NCI-H1930 (cell line): ENCODE measurements at places on chromosomes 5 and 9.

- DNase-seq, result no peak
Observed at GRCh38 chr5:52469835-52470234, 317.9 kb upstream of the ITGA1 start.

GRCh38 chr5:33834334-33834733 is 57.5 kb downstream of the ADAMTS12 start:
- DNase-seq, result no peak

GRCh38 chr5:163993126-163993525 is 487.7 kb downstream of the MAT2B start:
- no peak for DNase-seq

GRCh38 chr5:6595405-6595804 is 37.4 kb downstream of the NSUN2 start:
- no peak for DNase-seq

DNA sequence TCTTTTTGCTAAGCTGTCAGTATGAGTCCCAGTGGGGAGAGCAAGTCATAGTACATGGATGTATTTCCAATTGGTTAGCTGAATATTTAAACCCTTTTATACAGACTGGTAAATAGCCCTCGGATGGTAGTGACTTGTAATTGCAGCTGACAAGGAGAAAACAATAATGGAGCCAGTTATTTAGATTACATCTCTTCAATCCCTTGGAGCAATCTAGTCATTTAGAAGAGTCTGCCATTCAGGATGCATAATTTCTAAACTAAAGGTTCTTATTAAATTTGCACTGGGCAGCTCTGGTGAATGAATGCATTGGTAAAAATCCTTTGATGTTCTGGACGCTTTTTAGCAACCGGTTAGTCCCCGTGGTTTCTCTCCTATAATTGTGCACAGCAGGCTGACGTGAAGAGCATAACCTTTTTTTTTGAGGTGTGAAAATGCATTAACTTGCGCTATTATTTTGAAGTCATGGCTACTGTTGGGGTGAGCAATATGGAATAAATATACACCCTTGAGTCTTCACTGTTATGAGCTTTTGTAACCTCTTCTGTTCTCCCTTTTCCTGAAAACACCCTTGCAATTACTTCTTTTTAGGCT is 158.6 kb upstream of the CD180 start:
- DNase-seq, result no peak

GRCh38 chr5:171954721-171955120 is 51.7 kb downstream of the FBXW11 start:
- no peak for DNase-seq

GRCh38 chr5:4802044-4802443 is 338.1 kb upstream of the ADAMTS16 start:
- no peak for DNase-seq

DNA sequence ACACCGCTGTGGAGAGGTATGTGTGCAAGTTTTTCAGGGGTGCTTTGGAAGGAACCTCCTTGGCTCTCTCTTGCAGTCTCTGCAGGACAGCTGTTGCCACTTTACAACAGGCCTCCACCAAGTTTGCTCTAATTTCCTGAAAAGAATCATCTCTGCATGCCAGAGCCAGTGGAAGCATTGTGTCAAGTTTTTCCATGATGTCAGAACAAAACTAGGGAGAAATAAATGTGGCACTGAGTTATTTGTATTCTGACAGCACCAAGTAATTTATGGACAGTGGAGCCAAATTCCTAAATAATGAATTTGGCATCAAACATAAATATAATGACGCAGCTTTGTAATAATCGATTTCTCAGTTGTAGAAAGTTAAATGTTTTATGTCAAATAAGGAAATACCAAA is 146.9 kb downstream of the KIAA0825 start:
- no peak for DNase-seq

DNA sequence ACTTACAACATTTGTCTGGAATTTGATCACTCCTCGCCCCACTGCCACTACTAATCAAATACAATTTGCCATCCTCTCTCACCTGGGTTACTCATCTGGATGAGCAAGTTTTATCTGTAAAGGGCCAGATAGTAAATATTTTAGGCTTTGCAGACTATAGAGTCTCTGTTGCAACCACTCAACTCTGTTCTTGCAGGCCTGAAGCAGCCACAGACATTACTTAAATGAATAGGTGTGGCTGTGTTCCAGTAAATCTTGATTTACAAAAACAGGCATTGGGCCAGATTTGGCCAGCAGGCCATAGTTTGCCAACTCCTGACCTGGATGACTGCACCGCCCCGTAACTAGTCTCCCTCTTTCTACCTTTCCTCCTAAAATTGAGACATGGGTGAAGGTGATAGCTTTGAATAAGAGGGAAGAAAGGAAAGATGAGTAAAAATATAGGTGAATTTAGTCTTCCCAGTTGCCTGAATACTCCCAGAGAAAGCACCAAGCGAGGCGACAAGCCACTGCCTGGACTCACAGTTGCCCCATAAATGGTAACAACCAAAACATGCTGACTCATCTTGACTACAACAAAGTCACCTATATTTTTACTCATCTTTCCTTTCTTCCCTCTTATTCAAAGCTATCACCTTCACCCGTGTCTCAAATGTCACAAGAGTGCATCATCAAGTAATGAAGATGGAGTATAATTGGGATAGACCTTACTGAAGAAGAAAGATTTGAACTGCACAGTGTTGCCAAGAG is 32.5 kb upstream of the SCAMP1 start:
- no peak for DNase-seq

DNA sequence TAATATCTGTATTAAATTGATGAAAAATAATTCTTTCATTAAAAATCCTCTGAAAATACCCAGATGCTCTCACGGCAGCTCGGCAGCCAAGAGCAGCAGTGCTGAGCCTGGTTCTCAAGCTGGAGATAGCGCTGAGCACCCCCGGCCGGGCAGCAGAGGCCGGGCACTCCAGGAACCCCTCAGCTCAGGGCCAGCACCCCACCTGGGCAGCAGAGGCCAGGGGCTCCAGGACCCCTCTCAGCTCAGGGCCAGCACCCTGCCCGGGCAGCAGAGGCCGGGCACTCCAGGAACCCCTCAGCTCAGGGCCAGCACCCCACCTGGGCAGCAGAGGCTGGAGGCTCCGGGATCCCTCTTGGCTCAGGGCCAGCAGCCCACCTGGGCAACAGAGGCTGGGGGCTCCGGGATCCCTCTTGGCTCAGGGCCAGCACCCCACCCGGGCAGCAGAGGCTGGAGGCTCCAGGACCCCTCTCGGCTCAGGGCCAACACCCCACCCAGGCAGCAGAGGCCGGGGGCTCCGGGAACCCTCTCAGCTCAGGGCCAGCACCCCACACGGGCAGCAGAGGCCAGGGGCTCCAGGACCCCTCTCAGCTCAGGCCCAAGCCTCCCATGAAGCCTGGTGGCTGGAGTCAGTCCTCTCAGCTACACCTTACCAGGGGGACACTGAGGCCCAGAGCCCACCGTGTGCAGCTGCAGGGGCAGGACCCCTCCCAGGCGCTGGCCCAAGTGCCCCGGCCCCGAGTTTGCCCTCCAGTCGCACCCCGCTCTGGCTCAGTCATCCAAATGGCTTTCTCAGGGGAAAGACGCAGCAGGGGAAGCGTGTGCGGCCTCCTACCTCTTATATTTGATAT is 21.7 kb downstream of the CLPTM1L start:
- no peak for DNase-seq

DNA sequence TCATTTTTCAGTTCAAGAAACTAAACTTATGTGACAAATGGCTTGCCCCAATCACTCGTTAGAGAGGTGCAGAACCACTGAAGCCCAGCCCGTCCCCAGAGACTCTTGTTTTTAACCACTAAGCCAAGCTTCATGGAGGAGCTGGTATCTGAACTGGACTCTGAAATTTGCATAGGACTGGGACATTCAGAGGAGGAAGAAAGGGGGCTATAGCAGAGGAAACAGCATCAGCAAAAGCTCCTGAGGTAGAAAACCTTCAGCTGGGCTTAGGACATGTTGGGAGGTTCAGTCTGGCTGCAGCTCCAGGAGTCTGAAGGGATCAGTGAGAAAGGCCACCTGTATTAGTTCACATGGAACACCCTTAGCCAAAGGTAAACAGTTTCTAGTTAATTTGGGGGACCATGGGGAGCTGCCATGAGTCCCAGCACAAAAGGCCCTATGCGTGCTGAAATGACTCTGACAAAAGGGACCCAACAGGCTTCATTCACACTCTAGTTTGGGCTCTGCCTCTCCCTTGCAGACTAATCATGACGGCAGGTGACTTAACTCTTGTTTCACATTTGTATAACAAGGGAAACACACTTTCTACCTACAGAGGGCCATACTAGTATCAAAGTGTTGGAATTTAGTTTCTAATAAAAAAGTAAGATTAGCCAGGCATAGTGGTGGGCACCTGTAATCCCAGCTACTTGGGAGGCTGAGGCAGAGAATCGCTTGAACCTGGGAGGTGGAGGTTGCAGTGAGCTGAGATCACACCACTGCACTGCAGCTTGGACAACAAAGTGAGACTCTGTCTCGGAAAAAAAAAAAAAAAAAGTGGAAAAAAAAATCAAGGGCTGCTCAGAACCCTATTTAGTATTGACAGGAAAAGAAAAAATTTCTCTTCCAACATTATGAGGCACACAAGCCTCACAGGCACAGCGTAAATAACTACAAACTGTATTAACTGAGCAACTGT is 10.2 kb downstream of the FBXO10 start:
- DNase-seq, result no peak

DNA sequence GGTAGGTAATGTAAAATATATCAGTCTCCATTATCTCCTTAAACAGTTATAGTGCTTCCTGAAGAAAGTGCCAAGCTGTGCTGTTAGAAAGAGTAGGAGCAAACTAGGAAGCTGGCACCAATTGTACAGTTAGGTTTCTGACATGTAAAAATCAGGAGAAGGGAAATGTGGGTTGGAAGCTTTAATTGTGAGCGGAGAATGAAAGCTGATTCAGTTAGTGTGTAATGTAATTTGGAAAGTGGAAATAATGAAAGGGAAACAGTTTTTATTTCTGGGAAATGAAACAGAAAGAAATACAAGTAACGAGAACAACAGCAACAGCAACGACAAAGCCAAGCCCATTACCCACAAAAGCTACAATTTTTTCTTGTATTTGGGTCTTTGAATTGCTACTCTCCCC is 48.8 kb upstream of the JAK2 start:
- DNase-seq, result no peak

DNA sequence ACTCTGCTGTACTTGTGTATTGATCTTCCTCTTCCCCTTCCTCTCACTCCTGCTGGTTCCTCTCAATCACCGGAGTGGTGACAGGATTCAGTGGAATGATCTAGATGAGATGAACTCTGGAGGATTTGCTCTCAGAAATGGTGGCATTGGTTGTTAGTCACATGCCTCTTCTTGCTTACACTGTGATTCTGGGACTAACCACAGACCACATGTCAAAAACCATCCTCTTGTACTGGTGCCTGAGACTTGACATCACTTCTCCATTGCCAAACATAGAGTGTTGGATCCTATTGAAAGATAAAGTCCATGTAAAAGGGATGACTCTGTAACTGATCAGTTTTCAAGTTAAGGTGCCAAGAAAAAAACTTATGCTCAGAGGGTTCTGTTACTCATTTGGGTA is 506.5 kb downstream of the DMAC1 start:
- DNase-seq, result no peak

DNA sequence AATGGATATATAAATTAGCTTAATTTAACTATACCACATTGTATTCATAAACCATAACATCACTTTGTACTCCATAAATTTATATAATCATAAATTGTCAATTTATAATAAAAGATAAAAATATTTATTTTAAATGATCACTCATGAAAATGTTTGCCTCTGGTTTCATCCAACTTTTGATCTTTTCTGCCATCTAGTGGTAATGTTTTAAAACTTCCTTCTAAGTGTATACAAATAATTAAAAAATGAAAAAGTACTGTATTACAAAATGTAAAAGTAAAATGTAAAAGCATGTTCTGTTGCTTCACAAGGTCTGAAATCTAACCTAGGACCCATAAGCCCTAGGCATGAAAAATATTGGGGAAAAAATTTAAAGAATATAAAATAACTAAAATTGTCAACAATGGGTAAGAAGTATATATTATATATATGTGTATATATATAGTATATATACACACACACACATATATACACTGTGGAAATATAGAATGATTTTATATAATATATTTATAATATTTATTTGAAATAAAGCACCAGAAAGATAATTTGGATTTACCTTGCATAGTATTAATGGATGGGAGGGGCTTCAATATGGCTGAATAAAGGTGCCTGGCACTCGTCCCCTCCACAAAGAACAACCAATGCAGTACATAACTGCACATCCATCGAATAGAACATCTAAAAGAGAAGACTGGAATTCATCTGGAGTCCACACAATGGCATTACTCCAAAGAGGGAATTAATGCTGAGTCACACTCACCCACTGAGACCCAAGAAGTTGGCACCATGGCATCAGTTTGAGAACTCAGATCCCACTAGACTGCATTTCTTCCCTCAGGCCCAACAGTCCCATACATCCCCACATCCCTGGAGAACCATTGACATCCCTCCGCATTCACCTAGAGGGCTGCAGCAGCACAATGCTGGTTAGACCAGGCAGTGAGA is 32.5 kb downstream of the ANXA1 start:
- no peak for DNase-seq

DNA sequence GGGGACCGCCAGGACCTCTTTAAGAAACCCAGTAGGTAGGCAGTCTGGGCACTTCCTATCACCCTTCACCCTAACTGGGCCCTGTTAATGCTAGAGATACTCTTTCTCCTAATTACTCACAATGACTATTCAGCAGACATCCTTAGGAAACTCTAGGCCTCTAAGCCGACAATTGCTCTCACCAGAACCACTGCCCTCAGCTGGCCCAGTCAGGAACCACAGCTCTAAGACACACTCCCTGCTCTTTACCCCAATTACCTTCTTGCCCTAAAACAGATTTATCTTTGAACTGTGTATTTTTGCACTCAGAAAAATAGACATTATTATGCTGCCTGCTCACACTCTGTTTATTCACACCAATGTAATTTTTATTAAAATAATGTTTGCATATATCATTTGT is 432.6 kb upstream of the SLC30A5 start:
- DNase-seq, result no peak

- DNase-seq, result no peak
Observed at GRCh38 chr5:114634967-114635901, 273.4 kb downstream of the KCNN2 start.

DNA sequence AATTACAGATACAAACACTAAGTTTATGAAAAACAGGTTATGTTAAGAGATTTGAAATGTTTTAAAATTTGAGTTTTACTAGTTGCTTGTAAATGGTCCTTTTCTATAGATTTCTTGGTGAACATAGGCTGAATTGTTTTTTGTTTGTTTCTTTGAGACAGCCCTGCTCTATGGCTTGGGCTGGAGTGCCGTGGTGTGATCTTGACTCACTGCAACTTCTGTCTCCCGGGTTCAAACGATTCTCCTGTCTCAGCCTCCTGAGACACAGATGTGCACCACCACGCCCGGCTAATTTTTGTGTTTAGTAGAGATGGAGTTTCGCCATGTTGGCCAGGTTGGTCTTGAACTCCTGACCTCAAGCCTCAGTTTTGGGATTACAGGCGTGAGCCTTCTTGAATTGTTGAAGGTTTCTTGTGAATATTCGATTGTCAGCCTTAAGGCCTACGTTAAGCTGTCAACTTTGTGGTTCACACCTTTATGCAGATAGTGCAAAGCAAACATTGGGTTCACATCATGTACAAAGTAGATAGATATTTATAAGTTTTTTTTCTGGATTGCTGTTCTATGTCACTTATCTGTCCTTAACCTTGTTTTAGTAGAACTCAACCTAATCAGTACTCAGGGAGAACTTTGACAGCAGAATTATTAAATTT is 26.2 kb downstream of the UHRF2 start:
- no peak for DNase-seq
